ENCODE measurements at places on chromosomes 3 and 15.

DNA sequence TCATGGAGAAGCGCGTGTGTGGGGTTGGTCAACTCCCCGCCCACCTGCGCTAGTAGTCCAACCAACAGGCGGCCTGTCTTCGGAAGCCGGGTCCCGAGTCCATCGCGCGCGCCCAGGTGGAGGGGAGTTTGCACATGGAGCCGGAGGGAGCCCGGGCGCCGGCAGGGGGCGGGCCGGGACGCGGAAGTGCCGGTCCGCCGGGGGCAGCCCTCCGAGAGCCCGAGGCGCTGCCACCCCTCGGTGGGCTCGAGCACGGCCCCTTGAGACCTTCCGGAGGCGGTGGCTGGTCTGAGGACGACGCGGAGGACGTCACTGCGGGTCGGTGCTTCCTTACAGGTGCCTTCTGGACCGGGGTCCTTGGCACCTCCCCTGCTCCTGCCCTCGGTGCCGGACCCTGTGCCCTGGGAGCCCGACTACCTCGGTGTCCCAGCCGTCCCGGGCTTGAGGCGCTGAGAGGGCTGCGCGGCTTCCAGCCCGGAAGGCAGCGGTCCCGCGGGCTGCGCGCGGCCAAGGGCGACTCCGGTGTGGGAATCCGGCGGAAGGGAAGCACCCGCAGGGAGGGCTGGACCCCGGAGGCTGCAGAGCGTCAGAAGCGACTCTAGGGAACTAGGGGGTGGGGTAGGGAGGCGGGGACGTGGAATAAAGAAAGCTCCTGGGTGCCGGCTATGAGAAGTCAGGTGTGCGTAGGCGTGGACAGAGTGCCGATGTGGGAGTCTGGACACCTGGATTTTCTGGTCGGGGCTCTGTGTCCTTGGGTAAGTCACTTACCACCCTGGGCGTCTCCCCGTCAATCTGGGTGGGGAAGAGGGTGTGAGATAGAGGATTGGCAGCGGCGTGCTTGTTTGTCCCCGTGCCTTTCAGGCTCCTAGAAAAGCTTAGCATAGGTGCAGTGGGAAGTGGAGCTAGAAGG lies 212.3 kb downstream of the FGF12 start:
- DNase-seq = no peak

GRCh38 chr3:29521751-29522150 lies 240.9 kb downstream of the RBMS3 start:
- DNase-seq = no peak

- DNase-seq = peak; percentile 71
These were observed 91.8 kb upstream of the PFN2 start for GRCh38 chr3:150062492-150062891.

DNA sequence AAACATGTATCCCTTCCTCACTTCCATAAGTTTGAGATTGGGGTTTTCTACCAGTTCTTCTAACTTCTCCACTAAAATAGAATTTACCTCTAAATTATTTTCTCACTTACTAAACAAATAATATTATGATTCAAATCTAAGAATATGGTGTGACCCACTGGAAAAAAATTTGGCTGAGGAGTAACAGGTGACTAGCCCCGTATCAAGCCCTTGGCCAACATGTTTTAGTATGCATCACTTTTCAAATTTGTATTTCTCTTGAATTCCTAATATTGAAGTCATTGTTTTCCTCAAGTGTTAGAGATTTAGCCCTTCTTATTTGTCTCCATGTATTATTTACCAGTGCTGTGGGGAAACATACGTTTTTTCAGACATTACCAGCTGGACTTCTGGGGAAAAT lies 759.4 kb downstream of the NSUN3 start:
- DNase-seq = no peak
